ENCODE measurements at places on chromosomes 7 and 10.

DNA sequence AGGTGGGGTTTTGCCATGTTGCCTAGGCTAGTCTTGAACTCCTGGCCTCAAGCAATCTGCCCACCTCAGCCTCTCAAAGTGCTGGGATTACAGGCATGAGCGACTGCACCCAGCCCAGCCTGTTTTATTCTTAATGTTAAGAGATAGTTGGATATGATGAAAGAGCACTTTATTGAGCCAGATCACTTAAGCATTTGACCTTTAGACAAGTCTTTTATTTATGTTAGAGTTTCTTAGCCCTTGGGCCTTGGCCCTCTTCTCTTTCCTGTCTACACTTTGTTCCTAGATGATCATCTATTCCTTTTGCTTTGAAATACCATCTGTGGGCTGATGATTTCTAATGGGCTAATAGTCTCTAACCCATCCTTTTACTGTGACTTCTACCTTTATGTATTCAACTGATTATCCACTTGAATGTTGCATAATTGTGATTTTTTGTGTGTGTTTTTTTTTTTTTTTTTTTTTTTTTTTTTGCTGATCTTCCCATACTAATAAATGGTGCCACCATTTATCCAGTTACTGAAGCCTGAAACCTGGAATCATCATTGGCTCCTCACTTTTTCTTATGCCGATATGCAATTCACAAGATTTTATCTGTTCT, 34.8 kb downstream of the BTRC start:
- DNase-seq, result no peak

DNA sequence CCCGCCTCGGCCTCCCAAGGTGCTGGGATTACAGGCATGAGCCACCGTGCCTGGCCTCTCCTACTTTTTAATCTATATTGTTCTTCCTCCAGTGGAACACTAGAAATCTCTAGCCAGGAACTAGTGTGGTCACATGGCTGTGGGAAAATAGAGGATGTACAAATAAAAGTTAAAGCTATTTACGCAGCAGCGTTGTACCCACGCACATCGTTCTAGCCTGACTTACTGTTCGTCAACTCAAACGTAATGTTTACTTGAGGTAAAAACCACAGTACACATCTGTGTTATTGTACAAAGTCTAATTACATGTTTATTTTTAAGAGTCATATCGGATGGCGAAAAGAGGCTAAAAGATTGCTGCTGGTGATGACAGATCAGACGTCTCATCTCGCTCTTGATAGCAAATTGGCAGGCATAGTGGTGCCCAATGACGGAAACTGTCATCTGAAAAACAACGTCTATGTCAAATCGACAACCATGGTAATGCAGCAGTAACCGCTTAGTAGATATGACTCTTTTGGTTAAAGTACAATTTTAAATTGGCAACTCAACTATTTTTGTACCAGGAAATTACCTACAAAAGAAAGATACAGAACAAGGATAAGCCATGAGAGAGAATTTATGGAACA, 50.8 kb downstream of the ITGB8 start:
- no peak for DNase-seq

- no peak for DNase-seq
Measured at GRCh38 chr7:151541709-151542499, 22.2 kb upstream of the RHEB start.

DNA sequence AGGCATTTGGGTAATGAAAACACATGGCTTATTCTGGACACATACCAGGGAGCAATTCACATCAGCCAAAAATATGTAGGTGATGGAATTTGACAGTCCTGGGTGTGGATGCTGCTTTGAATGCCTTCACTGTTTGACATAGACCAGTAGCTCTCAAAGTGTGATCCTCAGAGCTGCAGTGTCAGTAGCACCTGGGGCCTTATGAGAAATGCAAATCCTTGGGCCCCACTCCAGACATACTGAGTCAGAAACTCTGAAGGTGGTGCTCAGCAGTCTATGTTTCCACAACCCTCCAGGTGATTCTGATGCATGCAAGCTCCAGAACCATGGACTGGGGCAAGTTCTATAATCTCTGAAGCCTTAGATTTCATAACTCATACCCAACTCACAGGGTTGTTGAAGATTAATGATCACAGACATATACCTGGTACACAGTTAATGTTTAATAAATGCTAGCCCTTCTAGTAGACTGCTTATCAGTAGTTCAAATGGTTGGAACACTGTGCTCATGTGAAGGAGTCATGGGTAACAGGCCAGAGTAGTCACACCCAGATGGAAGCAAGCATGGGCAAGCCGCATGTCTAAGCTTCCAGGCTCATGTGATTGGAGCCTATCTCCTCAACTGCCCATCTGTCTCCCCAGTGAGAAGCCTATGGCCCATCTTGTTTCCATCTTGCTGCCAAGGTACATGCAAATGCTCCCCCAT, 715.7 kb downstream of the GRID1 start:
- DNase-seq, result no peak

GRCh38 chr10:70459061-70459773, 17.7 kb upstream of the NODAL start:
- no peak for DNase-seq

DNA sequence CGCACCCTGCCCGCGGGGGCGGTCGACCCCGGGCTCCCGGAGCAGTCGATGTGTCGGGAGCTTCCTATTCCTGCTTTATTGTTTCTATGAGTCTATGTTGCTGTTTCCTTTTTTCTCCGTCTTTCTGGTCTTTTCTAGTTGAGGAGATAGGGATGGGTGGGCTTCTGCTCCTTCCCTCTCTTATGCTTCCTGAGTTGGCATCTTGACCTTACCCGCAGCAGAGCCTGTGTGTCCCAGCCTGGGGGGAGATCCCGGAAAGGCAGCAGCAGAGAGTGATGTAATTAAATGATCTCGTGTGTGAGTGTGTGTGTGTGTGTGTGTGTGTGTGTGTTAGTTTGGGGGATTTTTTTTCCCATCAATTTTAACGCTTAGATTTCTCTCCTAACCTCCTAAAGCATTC, 486 bp upstream of the SORCS1 start:
- DNase-seq, result peak; percentile 71

DNA sequence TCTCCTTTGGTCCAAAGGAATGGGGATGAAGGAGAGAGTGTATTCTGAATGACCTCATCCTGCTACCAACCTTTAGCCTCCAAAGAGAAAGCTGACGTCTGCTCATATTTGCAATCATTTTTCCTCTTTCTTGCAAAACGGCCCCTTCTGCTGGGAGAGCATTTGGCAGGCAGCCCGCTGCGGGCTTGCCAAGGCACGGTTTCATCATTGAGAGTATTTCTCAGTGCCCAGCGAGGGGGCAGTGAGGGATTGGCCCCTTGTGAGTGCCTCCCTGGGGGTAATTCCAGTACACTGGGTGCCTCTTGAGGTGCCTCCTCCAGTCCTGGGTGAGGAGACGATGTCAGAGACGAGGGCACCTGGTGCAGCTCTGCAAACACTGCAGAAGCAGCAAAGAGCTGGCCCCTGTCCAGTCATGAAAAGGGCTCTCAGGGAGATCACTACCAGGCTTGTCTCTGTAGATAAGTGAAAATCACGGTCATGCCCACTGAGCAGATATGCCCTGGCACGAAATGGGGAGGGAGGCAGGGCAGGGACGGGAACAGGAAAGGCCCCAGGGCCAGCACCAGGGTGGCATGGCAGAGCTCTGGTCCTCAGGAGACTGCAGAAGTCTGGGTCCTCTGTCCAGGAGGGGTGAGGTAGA, 48.7 kb upstream of the SHH start:
- no peak for DNase-seq

DNA sequence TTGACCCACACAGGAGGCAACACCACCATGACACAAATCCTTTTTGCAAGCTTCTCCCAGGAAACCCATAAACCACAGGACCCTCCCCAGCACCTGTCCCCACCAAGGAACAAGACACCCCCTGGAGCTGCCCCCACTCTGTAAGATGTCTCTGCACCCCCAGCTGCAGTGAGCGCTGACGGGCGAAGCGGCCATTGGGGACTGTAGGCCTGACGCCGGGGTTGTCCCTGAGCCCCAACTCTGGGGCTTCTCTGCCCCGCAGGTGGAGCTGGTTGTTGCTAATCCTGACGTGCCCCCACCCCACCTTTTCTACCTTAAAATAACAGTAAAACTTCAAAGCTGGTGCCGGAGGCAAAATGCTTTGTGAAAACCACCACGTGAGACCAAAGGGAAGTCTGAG, 94.7 kb upstream of the PPP2R2D start:
- no peak for DNase-seq

DNA sequence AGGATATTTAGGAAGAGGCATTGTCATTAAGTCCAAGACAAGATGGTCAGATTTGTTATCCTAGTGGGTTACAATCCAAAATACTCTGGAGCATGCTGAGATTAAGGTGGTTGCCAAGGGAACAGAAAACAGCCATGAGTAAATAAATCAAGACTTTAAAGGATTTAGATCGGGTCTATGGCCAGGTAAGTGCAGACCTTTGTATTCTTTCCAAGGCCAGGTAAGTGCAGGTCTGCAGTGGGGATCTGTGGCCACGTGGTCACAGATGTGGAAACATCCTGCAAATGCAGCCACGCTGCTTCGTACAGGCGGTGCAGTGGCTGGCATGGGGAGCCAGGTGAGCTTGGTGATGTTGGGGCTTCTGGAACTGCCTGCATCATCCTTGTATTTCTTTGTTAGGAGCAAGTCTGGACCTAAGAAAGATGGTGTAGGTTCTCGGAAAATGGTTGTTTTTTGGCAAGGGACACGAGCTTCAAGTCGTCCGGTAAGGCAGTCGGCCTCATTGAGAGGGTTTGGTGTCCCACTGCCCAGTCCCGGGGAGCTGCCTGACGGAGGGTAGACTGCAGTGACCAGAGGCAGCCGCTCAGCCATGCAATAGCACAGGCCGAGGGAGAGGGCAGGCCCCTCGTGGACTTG, 21.8 kb downstream of the ZNF775 start:
- DNase-seq, result no peak

- DNase-seq, result no peak
Measured at GRCh38 chr10:1560535-1561192, 176.7 kb downstream of the ADARB2 start.

DNA sequence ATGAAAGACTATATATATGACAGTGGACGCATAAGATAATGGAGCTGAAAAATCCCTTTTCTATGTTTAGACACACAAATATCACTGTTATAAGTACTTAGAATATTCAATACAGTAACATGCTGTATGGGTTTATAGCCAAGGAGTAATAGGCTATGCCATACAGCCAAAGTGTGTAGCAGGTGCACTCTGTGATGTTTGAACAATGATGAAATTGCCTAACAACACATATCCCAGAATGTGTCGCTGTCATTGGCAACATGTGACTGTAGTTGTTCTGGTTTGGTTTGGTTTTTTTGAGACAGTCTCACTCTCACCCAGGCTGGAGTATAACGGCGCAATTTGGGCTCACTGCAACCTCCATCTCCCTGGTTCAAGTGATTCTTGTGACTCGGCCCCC, 26.1 kb downstream of the NOM1 start:
- DNase-seq, result no peak

- DNase-seq, result peak; percentile 79
Measured at GRCh38 chr7:120985130-120985758, 3.3 kb upstream of the CPED1 start.

GRCh38 chr7:27174874-27175625, 930 bp upstream of the HOXA10 start:
- DNase-seq, result no peak

DNA sequence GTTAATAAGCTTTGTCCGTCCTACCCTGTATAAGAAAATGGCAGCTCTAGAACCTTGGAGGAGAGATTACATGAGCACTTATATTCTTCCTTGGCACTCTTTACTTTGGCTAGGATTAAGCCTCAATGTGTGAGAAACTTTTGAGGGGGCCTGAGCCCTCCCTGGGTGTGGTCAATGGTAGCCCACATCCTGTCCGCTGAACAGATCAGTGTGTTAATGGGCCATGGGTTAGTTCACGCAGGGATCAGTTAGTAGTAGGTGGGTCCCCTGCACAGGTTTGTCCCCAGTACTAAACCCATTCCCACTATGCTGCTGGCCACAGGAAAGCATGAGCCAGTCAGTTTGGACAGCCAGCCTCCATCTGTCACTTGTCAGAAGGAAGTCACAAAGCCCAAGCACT, 20.2 kb upstream of the IKZF1 start:
- DNase-seq, result no peak

- DNase-seq, result no peak
Measured at GRCh38 chr7:68185631-68186456, 1189.2 kb downstream of the TYW1 start.
